Stomach (tissue), 19 donors: ENCODE measurements at places on chromosomes 13 and 19. TPM values are rescaled to one million over a fixed set of nuclear protein-coding genes. Genes with fewer than 3 reads are reported as not detected.

DNA sequence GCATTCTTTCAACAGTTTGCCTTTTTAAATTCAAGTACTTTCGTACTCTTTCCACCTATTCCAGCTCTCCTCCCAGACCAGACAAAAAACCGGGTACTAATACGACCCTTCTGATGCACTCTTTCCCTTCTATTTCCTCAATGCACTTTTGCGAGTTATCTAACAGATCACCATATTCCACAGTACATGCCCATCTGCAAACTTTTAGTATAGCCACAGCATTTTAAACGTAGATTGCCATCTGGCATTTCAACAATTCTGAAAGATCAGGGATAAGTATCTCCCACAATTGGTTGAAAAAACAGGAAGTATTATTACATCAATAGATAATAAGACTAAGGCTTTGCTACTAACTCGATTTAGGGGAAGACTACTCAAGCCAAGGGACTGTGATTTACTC, 31.5 kb downstream of the RBM26 start:
- no peak for DNase-seq

- peak; percentile 74 for DNase-seq
Measured at GRCh38 chr13:51797664-51798488, 6.1 kb downstream of the DHRS12 start.

- DNase-seq: peak; percentile 32
Measured at GRCh38 chr13:39448834-39449233, 154.2 kb downstream of the LHFPL6 start.

GRCh38 chr19:46080561-46080960, 39.8 kb upstream of the IGFL4 start:
- no peak for DNase-seq

GRCh38 chr19:4425537-4425936, 23.1 kb downstream of the CHAF1A start:
- no peak for DNase-seq

DNA sequence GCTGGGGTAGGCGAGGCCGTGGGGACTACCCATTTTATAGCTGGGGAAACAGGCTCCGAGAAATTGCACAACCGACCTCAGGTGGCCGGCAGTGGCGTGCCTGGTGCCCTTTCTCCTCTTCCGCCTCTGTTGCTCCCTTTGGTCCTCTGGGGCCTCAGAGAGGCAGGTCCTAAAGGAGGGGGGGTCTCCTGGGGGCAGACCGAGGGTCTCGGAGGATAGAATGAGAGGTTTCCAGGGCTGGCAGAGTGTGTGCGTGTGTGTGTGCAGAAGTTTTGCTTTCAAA, 11.3 kb downstream of the STX10 start:
- no peak for DNase-seq

Gene ZNF546
- total RNA-seq: 3.3 TPM

Gene LCP1
- not detected for total RNA-seq

DNA sequence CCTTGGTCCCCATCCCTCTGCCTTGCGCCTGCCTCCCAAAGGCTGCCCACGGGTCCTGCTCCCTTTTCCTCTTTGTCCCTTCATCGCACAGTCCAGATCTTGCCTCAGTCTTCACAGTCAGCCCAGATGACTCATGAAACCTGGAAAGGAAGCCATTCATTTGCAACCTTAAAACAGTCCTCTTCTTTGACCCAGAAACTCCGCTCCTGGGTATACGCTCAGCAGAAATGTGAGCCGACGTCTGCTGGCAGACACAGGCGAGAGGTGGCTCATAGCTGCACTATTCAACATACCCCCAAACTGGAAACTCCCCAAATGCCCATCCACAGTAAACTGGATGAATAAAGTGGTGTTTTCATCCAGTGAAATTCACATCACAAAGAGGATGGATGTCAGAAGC, 13.6 kb upstream of the PEPD start:
- DNase-seq: no peak

DNA sequence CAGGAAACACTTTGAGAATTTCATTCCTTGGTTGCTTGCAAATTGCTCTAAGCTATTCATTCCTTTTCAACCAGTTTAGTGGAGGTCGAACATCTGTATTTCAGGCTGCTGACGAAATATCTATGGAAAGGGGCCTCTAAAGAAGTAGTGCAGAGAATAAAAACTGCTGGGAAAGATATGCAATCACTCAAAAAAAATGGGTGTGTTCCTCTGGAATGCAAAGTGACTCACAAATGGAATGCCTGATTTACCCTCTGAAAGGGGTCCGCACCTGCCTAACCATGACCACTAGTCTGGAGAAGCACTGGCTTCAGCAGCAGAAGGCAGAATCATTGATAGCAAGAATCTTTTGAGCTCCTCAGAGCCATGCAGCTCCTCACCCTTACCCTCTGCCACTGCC, 129.4 kb downstream of the PCDH9 start:
- DNase-seq: no peak

DNA sequence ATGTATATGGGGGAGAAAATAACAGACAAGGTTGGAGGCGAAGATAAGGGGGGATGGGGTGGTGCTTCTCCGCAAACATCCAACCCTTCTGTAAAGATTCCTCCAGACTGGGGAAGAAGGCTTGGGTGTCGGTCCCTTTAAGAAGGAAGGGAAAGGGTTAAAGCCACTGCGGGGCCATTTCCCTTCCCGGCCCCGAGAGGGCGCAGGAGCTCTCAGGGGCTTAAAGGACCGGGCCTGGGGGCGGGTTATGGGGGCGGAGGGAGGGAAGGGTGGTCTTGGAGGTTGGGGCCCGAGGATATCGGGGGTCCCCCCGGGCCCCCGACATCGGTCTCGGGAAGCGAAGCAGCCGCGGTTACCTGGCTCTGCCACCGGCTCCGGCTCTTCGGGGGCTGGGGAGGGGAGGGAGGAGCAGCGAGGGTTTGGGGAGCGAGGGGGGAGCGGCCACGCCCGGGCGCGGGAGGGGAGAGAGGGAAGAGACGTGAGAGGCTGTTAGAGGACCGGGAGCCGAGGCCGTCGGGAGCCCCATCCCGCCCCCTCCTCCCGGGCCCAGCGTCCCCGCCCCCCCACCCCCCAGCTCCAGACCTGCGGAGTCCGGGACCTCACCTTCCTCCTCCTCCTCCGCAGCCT, 2.8 kb downstream of the TNNT1 start:
- DNase-seq: no peak

Gene NLRP11
- not detected for total RNA-seq

DNA sequence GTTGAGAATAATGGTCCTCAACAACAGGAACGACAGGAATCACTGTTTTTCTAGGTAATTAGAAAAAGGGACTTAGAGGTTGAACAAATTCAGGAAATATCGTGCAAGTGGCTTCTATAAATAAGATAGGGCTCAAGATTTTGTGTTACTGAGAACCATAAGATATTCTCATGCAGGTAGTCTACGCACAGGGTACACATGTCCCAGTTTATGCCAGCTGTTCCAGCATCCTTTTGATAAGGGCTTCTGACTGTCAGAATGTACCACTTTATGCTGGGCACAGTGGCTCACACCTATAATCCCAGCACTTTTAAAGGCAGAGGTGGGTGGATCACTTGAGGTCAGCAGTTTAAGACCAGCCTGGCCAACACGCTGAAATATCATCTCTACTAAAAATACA, 32.1 kb downstream of the RBM26 start:
- no peak for DNase-seq

Gene HDGFL2
- 85.2 TPM for total RNA-seq

DNA sequence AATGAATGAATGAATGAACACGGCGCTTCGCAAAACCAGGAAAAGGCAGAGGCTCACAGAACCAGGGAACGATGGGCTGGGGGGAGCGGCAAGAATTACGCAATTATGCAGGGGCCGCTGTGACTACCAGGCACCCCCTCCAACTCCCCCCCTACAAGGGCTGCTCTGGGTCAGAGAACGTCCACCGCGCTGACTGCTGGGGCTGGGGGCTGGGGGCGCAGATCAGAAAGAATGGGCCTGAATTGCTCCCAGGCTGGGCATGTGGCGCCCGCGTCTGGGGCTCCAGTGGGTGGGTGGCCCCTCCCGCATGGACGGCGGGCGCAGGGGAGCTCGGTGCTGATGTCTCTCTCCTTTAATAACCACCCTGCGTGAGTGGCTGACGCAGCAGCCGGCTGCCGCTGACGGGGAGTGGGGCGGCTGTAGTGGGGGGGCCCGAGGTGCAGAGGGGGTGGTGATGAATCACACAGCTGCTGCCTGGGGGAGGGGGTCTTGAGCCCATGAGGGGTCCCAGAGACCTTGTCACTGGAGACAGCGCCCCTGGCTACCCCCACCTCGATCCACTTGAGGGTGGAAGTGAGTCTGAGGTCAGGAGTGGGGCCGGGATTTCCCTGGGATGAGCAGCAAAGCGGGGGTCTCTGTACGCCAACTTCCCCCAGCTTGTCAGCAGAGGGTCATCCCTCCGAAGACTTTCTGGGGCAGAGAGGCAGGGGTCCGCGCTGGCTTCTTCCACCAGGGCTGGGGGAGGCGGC, 1.5 kb upstream of the CIRBP start:
- DNase-seq: no peak

DNA sequence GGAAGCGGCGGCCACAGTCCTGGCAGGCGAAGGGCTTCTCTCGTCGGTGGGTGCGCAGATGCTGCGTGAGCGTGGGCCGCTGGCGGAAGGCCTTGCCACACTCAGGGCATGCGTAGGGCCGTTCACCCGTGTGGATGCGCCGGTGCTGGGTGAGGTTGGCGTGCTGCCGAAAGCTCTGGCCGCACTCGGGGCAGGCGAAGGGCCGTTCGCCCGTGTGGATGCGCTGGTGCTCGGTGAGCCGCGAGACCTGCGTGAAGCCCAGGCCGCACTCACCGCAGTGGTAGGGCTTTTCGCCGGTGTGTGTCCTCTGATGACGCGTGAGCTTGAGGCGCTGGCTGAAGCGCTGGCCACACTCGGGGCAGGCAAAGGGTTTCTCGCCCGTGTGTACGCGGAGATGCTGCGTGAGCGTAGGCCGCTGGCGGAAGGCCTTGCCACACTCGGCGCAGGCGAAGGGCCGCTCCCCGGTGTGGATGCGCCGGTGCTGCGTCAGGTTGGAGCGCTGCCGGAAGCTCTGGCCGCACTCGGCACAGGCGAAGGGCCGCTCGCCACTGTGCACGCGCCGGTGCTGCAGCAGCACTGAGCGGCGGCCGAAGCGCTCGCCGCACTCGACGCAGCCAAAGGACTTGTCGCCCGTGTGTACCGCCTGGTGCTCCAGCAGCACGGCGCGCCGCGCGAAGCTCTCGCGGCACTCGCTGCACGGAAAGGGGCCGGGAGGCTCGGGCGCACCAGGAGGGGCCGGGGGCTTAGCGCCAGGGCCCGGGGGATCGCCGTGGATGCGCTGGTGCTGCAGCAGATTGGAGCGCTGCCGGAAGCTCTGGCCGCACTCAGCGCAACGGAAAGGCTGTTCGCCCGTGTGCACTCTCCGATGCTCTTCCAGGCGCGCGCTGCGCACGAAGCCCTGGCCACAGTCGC, 4.0 kb upstream of the UBE2M start:
- peak; percentile 79 for DNase-seq
